ENCODE measurements at places on chromosomes 13 and 19.
A peak's percentile ranks its signal among the peaks of the same experiment; 100 is the strongest.

GRCh38 chr13:27963491-27963890, 5.6 kb downstream of the CDX2 start:
- DNase-seq = no peak

GRCh38 chr19:44890366-44891015, 563 bp upstream of the TOMM40 start:
- peak; percentile 100 for DNase-seq

- DNase-seq = no peak
Measured at GRCh38 chr19:3788996-3789778, 3.0 kb upstream of the MATK start.

GRCh38 chr19:15181394-15181793, 19.4 kb downstream of the NOTCH3 start:
- no peak for DNase-seq

- no peak for DNase-seq
Measured at GRCh38 chr13:95247171-95247570, 54.1 kb downstream of the ABCC4 start.

DNA sequence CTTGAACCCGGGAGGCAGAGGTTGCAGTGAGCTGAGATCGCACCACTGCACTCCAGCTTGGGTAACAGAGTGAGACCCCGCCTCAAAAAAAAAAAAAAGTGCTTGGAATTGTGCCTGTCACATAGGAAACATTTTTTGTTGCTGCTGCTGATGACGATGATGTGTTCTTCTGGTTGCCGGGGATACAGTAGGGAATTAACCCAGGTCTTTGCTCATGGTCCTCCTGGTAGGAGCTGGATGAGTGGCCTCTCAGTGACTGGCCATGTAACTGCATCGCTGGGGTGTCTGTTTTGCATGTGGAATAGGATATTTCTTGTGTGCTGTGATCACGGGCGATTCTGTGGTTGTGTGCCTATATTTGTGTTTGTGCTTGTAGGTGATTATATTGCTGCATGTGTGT, 4.7 kb upstream of the CNFN start:
- DNase-seq = no peak

- DNase-seq = no peak
Measured at GRCh38 chr19:58394821-58395219, 636 bp upstream of the RNF225 start.

- no peak for DNase-seq
Measured at GRCh38 chr13:45951724-45952123, 100.2 kb upstream of the SIAH3 start.

GRCh38 chr19:44924243-44924725, 9.9 kb downstream of the APOC1 start:
- no peak for DNase-seq

- DNase-seq = no peak
Measured at GRCh38 chr13:20717581-20718542, 14.4 kb downstream of the IL17D start.

- no peak for DNase-seq
Measured at GRCh38 chr13:89733829-89734228, 1613.7 kb upstream of the MIR17HG start.

- no peak for DNase-seq
Measured at GRCh38 chr13:45590066-45590465, 25.5 kb downstream of the ERICH6B start.

DNA sequence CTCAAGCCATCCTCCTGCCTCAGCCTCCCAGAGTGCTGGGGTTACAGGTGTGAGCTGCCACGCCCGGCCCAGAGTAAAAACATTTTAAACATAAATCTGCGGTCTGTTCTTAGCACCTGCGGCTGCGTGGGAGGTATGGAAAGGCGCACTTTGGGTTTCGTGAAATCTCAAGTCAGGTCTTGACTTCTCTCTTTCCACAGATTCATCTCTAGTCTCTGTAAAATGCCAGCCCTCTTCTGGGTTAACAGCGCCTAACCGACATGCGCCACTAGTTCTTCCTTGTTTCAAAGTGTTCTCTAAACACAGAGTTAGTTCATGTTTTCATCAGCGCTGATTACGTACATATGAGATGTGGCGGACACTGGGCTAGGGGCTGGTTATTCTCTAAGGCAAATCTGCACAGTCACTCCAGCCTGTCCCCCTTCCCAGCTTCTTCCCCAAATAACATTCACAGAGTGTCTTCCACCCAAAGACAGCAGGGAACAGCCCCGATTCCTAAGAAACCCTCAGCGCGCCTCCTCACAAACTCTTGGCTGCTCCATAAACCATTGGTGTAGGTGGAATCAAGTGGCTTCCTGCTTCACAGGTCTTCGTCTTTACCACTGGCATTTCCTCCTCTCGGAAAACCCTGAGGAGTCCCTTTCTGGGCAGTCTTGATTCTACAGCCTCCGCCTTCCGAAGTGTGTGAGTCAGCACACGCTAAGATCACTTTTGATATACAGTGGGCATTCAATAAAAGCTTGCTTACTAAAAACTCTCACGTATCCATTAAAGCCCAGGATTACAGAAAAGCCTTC, 1.4 kb downstream of the PARP4 start:
- peak; percentile 50 for DNase-seq

GRCh38 chr19:41352609-41353465, 885 bp downstream of the TGFB1 start:
- peak; percentile 74 for DNase-seq

DNA sequence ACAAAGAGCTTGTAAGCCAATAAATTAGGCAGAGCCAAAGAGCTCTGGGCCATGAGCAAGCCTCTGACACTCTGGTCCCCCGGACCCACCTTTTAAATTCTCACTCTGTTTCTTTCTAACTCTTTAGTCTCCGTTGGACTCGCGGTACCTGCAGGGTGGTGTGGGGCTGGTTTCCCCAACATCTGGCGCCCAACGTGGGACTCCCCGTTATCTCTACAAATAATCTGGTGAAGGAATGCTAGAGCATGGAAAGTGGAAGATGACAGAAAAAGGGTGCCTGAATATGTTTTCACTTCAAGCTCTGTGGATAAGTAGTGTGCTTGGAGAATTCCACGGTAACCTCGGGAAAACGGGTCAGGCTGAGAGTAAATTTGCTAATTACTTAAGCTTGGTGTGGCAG, 36.5 kb upstream of the CYP2B6 start:
- no peak for DNase-seq

DNA sequence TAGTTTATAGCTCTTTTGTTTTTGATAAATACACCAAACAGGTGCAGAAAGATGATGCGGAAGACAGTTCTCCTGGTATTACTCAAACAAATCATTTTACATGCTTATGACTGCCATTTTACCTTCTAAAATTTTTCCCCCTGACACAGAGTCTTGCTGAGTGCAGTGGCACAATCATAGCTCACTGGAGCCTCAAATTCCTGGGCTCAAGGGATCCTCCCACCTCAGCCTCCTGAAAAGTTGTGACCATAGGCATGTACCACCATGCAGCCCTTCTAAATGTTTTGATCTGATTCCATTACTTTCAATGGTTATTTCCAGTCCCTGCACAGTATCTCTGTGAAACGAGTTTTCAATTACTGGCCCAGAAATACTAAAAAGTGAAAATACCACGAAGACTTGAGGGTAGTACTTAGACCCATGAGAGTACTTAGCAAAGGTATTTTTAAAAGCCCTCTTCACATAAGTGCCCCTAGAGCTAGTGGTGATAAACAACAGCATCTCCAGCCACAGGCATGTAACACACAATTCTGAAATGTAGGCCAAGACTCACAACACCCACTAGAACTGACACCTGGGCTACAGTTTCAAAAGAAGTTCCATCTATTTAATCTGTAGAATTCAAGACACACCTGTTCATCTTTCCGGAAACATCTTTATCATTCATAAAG, 11.3 kb downstream of the HSPH1 start:
- no peak for DNase-seq

GRCh38 chr19:35713506-35713850, 4.3 kb upstream of the KMT2B start:
- no peak for DNase-seq

GRCh38 chr19:6735181-6735911, 2.0 kb downstream of the GPR108 start:
- no peak for DNase-seq

DNA sequence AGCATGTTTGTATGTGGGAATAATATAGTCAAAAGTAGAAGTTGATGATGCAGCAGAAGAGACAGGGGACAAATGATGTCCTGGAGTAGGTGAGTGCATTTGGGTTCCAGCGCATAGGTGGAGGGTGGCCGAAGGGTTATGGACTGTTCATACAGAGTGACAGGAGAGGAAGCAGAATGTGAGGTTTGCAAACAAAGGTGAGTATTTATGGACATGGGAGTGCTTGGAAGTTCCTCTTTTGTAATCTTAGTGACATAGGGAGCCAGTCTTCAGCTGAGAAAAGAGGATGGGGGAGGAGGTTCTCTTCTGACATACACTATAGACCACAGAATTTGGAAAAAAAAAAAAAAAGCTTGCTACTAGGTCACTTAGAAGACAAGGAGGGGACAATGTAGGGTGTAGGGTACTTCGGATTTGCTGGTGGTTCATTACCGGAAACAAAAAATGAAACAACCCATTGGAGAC, 331.6 kb downstream of the DLEU7 start:
- DNase-seq = peak; percentile 19

GRCh38 chr13:82654861-82655855, 1227.1 kb downstream of the SLITRK1 start:
- no peak for DNase-seq

GRCh38 chr13:92187378-92187989, 789.1 kb downstream of the GPC5 start:
- peak; percentile 29 for DNase-seq

DNA sequence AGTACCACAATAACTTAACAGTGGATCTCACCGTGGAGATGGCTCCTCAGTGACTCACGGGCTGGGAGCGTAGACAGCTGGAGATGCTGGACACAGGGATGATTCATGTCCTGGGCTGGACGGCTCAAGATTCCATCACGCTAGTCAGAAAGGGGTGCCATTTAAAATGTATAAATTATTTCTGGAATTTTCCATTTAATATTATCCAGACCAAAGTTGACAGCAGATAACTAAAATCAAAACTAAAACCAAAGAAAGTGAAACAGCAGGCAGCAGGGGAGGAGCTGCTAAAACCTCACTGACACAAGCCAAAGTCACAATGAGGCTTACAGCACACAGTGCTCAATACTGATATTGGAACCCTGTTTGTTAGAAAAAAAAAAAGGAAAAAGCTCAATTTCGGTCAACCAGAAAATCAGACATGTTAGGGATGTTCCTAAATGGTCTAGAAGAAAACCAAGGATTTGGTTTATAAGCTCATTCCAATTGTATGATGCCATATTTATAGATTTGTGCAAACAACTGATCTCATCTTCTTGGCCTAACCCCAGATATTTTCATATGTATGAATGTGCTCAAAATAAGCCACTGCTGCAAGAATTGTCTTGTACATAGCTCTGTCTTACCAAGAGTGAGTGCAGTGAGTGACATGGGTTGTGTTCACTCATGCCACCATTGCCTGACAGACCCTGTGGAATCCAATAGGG, 111.8 kb downstream of the SACS start:
- no peak for DNase-seq

DNA sequence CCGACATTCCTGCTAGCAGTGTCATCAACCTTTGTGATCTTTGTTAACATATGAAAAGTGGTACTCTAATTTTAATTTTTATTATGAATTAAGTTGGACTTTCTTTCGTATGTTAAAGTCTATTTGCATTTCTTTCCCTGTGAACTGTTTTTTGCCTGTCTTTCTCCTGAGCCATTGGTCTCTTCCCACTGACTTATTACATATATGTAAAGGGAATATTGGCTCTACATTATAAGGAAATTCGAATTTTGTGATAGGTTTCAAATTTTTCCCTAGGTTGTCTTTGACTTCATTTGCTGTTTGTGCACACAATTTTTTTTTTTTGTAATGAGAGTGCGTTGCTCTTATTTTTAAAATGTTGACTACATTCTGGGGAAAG, 442 bp upstream of the CDC16 start:
- no peak for DNase-seq

DNA sequence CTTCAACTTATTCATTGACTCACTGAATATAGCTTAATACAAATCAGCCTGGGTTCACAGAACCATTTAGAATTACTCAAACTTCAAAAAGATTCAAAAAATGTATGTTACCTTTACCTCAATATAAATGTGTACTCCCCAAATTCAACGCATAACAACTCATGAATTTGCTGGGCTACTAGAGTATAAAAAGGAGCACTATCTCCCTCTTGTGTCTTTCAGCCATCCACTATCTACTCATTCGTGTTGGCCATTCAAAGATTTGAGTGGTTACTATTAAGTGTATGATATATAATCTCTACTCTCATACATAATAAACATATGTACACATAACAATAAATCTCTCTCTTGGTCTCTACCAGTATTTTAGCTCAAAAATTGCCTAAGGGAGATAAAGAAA, 20.3 kb downstream of the INTS6 start:
- no peak for DNase-seq

GRCh38 chr13:114130837-114131582, 1.4 kb downstream of the RASA3 start:
- DNase-seq = peak; percentile 84

GRCh38 chr13:83248751-83249150, 633.5 kb downstream of the SLITRK1 start:
- DNase-seq = no peak
